ENCODE measurements at places on chromosomes 1 and 21.

DNA sequence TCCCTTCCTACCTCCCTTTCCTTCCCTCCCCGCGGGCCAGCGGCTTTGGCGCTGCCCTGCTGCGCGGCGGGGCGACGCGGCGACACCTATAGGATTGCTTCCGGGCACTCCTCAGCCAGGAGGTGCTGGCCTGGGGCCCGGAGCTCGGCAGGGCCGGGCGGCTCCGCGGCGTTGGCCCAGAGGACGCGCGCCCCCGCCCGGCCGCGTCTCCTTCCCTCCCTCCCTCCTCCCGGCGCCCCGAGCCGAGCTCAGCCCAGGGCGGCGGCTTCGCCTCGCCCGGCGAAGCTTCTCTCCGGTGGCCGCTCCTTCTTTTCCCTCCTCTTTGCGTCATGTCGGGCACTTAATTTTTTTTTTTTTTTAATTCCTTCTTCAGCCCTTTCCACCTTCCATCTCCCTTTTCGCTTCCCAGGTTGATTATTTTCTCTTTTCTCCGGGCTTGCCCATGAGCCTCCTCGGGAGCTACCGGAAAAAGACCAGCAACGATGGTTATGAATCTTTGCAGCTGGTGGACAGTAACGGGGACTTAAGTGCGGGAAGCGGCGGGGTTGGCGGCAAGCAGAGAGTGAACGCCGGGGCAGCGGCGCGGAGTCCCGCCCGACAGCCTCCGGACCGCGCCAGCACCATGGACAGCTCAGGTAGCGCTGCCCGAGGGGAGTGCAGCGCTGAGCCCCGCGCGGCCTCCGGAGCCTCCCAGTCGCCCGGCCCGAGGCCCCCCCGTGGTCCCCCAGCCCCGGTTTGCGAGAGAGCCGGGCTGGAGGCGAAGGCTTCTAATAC is at the start of gene DNAJC6:
Gene DNAJC6 (plus strand): TSS at position 240 of the 774 bp plus-strand sequence. CDS start 203 bp downstream, at position 443.
- DNase-seq = peak; percentile 2

GRCh38 chr1:221419513-221420095 is 322.3 kb downstream of the DUSP10 start:
- no peak for DNase-seq

- no peak for DNase-seq
Measured at GRCh38 chr1:212118167-212118871, 82.8 kb downstream of the DTL start.

DNA sequence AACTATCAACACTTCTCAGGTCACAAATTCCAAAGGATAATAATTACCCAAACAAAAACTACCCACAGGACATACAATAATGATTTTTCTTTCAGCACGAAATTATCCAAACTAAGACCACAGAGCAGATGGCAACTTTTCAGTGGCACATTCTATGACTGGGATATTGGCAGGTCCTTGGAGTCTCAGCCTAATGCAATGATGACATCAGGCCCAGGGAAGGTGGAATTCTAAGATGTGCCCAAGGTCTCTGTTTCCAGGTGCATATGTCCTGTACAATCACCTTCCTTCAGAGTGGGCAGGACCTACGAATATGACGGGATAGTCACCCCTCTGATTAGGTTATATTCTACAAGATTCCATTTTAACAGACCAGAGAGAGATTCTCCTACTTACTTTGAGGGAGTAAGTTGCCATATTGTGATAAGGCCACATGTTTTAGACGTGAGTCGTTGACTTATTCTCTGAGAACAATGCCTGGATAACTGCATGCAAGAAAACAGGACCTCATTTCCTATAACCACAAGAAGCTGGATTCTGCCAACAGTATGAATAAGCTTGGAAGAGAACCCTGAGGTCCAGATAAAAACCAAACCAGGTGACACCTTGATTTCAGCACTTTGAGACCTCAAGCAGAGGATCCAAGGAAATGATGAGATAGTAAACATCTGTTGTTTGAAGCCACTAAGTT is 69.9 kb downstream of the ZC3H11B start:
- DNase-seq = no peak

DNA sequence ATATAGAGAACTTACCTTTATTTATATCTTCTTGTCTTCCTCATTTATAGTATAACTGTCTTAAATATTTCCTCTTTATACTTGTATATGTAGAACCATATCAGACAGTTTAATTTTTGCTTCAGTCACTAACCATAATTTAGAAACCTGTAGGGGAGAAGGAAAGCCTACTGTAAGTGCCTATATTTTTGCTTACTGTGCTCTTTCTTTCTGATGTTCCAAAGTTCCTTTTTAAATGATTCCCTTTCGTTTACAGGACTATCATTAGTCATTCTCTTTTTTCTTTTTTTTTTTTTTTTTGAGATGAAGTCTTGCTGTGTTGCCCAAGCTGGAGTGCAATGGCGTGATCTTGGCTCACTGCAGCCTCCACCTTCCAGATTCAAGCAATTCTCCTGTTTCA is 109.7 kb downstream of the CENPF start:
- DNase-seq = no peak

GRCh38 chr1:204448344-204448964 is 36.8 kb upstream of the PPP1R15B start:
- no peak for DNase-seq

DNA sequence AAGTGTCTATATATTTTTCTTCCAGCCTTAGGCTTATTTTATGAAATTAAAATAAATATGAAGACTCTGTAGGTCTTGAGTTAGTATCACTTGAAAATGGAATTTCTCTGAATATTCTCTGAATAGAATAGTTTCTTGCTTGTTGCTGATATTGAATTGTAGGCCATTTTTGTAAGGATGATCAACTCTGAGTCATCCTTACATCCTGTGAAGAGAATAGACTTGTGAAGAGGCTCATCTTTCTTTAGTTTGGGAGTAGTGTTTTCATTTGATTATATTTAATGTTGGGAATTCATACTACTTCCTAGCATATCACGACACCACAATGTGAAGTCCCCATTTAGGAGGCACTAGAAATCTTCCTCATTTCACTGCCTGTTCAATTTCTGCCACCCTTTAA is 27.5 kb upstream of the CD1D start:
- no peak for DNase-seq

- no peak for DNase-seq
Measured at GRCh38 chr1:246397046-246397445, 110.0 kb downstream of the SMYD3 start.

GRCh38 chr1:180187626-180188025 is 33.0 kb downstream of the QSOX1 start:
- DNase-seq = no peak

- DNase-seq = no peak
Measured at GRCh38 chr1:243598433-243598832, 251.6 kb downstream of the AKT3 start.

GRCh38 chr1:14715802-14716201 is 117.3 kb downstream of the KAZN start:
- no peak for DNase-seq

DNA sequence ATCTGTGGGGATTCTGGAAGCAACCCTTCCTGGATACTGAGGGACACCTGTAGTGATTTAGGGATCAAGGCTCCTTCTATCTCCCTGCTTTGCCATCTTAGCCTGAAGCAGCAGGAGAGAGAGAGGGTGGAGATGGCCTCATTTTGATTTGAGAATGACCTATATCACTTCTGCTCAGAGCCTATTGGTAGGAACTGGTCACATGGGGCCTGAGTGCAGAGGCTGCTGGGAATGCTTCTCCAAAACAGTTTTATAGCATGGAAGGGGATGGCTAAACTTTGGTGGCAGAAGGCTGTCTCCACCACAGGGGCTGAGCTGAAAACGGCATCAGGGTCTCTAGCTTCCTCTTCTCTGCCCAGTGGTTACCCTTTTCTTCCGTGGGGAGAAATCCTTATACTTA is 105.8 kb downstream of the TBX19 start:
- no peak for DNase-seq

GRCh38 chr21:43602266-43603232 is 56.7 kb downstream of the HSF2BP start:
- no peak for DNase-seq

DNA sequence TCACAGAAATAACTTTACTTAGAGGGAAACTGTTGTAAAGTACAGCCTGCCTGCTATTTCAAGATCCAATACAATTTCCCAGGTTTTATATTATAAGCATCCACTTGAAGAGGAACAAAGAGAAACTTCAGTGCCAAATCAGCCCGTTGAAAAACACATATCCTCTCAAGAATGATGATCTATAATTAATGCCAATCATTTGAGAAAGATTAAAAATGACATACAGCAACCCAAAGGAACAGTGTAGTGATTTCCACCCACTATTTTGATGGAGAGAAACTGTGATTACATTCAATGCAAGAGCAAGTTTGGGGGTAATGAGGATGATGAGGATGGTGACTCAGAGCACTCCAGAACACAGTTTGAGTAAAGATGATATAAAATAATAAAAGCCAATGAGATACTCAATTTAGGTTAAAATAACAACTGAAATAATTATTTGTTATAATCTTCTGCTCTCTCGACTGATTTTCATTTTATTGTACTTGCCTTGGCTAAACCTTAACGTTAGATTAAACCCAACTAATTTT is 715.5 kb downstream of the NCAM2 start:
- no peak for DNase-seq

DNA sequence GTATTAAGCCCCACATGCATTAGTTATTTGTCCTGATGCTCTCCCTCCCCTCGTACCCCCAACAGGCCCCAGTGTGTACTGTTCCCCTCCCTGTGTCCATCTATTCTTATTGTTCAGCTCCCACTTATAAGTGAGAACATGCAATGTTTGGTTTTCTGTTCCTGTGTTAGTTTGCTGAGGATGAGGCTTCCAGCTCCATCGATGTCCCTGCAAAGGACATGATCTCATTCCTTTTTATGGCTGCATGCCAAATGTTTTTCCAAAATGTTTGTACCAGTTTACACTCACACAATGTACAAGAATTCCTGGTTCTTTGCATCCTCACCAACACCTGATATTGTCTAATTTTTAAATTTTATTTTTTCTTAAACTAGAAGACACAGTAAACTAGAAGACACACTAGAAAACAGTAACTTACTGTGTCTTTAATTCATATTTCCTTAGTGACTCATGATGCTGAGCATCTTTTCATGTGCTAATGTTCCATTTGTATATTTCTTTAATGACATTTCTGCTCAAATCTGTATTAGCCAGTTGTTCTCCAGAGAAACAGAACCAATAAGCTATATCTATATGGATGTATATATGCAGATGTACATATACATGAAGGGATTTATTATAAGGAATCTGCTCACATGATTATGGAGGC is 19.4 kb upstream of the USP1 start:
- no peak for DNase-seq

GRCh38 chr1:7489586-7489985 is 281.5 kb upstream of the VAMP3 start:
- DNase-seq = no peak

DNA sequence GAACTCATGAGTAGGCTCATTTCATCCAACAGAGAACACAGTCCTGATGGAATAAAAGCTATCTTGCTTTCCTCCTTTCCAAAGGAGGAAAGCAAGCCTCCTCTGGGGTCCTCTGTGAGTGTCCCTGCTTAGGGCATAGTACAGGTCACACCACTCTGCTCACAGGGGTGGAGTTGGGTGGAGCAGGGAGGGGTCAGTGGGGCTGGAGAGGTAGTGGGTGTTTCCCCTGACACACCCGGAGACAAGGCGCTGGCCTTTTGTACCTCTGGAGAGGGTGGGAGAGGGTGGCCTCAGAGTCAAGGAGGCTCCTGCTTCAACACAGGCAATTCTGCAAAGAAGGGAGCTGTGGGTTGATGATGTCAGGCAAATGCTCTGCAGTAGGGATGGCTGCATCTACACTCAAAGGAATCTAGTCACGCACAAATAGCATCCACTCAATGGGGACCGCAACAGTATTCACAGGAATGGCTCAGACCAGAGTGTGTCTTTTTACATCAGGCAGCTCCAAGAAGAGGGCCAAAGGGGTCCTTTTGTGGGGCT is 58.6 kb upstream of the PLXNA2 start:
- no peak for DNase-seq

DNA sequence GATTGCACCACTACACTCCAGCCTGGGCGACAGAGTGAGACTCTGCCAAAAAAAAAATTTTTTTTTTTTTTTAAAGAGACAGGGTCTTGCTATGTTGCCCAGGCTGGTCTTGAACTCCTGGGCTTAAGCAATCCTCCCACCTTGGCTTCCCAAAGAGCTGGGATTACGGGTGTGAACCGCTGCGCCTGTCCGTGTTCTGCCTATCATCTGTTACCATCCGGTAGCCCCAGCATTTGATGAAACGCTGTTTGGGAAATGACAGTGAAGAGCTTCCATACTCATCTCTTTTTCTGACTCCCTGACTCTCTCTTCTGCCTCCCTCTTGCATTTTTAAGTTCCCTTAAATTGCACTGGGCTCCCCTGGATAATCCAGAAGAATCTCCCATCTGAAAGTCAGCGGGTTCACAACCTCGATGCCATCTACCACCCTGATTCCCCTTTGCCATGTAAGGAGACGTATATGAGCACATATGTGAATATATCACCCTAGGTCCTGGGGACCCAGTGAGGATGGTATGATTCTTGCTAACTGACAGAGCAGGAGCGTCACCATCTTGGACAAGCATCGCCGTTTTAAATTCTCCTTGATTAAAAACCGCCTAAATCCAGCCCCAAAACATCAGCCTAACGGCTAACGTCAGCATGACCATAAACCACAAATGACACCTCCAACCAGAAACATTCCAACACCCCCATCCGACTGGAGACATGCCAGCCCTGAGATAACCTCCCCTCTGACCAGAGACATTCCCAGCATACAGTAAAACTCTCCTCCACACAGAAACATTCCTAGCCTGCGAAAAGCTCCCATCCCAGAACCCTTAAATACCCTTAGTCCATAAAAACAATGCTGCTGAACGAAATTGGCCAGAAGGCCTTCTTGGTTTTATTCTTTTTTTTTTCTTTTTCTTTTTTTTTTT is 12.4 kb downstream of the TNFRSF8 start:
- no peak for DNase-seq

DNA sequence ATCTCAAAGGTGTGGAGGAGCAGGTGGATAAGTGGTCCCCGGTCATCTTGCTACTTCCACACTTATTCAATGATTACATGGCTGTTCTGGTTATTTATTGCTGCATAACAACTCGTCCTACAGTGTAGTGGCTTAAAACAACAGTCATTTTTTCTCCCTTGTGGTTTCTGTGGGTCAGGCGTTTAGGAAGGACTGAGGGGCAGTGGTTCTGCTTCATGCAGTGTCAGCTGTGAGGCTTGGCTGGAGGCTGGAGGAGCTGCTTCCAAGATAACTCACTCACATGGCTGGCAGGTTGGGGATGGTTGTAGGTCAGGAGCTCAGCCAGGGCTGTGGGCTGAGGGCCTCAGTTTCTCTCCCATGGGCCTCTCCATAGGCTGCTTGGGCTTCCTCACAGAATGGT is 5.9 kb upstream of the SLC6A17 start:
- DNase-seq = no peak

GRCh38 chr1:7233237-7233540 is 447.9 kb downstream of the CAMTA1 start:
- DNase-seq = no peak

DNA sequence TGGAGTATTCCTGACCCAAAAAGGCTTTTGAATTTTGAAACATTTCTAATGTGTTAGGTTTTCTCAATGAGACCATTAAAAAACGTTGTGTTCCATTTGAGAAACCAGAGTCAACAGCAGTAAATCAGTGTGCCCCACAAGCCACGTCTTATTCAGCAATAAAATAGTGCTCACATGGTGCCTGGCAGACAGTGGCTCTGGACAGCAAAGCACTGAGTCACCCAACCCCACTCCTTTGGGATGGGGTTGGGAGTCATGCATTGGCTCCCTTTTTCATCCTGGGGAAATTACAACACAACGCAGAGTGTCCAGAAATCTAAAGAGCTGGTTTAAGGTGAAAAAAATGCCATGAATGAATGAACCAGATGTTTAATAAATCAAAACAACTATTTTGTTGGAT is 46.5 kb downstream of the KCNJ15 start:
- DNase-seq = no peak

GRCh38 chr1:92876351-92876750 is 44.5 kb downstream of the RPL5 start:
- DNase-seq = no peak
